ENCODE measurements at places on chromosomes 13 and 19.

- DNase-seq, result peak; percentile 57
Measured at GRCh38 chr13:52665325-52665724, 12.7 kb downstream of the SUGT1 start.

DNA sequence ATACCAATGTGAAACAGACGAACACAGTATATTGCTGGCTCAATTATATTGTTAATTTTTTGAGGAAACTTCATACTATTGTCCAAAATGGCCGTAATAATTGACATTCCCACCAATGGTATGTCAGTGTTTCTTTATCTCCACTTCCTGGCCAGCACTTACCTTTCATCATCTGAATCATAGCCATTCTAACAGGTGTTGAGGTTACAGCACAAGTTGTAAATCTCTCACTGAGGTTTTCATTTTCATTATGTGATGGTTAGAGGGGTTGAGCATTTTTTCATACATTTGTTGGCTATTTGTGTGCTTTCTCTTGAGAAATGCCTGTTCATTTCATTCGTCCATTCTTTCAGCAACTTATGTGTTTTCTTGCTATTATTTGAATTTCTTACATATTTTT is 824.0 kb downstream of the UQCRFS1 start:
- DNase-seq, result no peak

DNA sequence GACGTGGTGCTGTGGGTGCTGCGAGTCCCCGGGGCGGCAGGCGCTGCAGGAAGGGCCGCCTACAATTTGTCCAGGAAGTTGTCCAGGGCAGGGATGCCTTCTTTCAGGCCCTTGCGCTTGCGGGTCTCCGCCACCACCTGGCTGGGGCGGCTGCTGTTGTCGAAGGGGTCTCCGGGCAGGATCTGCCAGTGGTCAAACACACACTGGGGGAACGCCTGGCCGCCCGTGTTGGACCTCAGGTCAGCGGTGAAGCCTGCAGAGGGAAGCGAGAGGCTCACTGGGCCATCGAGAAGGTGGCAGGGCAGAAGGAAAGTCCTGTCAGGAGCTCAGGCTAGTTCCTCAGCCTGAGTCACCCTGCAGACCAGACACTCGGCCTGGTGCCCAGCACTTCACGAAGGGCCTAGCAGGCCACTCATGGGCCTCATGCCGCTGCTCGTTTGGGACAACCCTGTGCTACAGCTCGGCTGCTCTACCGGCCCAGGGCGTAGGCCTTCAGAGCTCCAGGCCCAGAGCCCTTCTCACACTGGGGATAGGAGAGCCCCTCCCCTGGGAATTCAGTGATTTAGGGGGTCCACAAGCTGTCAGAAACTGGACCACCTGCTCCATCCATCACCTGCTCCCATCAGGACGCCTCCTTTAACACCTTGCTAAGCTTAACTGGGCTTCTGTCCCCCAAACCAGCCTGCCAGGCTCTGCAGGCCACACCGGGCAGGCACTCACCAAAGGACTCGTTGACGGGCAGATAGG is 5.8 kb upstream of the DAPK3 start:
- DNase-seq, result peak; percentile 78

- no peak for DNase-seq
Measured at GRCh38 chr19:23800868-23801267, 42.2 kb upstream of the ZNF681 start.

- DNase-seq, result no peak
Measured at GRCh38 chr13:47121092-47121763, 224.4 kb upstream of the HTR2A start.

GRCh38 chr19:56271151-56271550 is 1.4 kb upstream of the EDDM13 start:
- DNase-seq, result no peak

- DNase-seq, result no peak
Measured at GRCh38 chr13:106178816-106179215, 356.6 kb downstream of the EFNB2 start.

GRCh38 chr13:98563071-98563470 is 13.8 kb downstream of the STK24 start:
- no peak for DNase-seq

DNA sequence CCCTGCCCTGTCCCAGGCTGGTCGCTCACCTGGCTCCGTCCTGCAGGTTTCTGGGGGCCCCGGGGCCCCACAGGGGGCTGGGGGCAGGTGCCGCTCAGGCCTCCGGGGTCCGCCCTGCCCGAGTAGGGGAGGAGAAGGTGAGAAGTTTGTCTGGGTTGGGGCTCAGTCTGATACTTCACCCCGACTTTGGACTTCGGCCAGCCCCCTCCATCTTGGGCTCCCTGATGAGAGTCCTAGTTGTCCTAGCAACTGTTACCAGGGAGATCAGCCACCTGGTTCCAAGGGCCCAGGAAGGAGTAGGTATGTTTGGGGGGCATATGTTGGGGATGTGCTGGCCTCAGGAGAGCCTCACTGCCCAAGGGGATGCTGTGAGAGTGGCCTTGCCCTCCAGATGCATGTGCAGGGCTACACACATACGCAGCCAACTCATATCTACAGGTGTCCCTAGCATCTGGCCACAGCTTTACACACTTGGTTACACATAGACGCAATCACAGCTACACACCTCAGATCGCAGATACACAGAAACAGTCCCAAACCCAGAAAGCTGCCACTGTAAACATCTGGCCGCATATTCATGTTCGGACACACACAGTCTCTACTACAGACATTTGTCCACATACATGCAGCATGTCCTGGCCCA is 3.4 kb downstream of the NUMBL start:
- DNase-seq, result no peak

DNA sequence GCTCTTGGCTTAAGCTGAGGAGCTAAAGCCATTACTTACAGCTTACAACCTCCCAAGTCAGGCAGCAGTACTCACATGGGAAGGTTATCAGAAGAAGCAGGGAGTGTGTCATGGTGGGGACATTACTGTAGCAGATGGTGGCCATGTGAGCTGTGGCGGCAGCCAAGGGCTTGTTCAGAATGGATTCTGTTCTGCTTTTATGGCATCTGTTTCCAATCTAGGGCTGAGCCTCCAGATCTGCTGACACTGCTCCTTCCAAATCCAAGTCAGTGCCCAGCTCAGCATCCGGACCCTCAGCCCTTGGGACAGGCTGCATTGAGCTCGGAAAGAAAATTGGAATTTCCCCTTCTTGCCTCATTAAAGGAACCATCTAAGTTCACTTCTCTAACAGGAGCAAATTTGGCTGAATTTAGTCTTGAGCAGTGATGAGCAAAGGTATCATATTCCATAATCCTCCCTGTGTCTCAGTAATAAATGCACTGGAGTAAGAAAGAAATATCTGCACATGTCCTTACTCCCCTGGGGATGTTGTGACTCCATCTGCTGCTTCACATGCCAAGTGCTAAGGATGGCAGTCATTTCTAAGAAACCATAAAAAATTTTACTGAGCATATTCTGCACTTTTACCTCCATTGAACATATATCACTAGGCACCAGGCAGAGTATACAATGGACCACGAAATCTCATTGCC is 73.9 kb downstream of the KCTD12 start:
- DNase-seq, result no peak

All from RKO (cell line).